Upper lobe of right lung (tissue), 1 donor: ENCODE measurements at places on chromosomes 2 and 18.

- no peak for DNase-seq
Observed at GRCh38 chr18:65852273-65852672, 101.5 kb downstream of the CDH7 start.

- no peak for DNase-seq
Observed at GRCh38 chr2:165662720-165663119, 131.3 kb downstream of the GALNT3 start.

GRCh38 chr18:79552140-79552631, 127.4 kb upstream of the CTDP1 start:
- DNase-seq: no peak

- DNase-seq: peak; percentile 82
Observed at GRCh38 chr2:241842620-241843211, 16.0 kb downstream of the PDCD1 start.

- no peak for DNase-seq
Observed at GRCh38 chr2:164012581-164012980, 276.8 kb upstream of the FIGN start.

- no peak for DNase-seq
Observed at GRCh38 chr2:33107690-33108482, 161.1 kb downstream of the LTBP1 start.
